A549 (cell line): ENCODE measurements at places on chromosomes 4 and X.

DNA sequence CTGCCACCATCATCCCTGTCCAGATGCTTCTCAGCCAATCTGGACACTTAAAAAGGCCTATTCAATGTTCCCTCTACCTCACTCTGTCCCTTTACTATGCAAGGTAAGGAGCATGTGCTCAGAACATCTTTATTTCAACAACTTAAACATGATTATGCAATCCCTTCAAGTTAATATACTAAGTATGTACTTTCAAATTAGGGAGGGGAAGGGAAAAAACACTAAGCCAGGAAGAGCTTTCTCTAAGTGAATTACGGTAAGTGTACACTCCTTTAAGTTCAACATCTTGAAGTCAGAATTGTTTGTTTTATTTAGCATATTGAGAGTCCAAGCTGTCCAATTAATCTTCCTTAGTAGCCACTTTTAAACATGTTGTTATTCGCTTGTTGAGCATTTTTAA, 14.1 kb downstream of the SLC10A7 start:
- DNase-seq: no peak

DNA sequence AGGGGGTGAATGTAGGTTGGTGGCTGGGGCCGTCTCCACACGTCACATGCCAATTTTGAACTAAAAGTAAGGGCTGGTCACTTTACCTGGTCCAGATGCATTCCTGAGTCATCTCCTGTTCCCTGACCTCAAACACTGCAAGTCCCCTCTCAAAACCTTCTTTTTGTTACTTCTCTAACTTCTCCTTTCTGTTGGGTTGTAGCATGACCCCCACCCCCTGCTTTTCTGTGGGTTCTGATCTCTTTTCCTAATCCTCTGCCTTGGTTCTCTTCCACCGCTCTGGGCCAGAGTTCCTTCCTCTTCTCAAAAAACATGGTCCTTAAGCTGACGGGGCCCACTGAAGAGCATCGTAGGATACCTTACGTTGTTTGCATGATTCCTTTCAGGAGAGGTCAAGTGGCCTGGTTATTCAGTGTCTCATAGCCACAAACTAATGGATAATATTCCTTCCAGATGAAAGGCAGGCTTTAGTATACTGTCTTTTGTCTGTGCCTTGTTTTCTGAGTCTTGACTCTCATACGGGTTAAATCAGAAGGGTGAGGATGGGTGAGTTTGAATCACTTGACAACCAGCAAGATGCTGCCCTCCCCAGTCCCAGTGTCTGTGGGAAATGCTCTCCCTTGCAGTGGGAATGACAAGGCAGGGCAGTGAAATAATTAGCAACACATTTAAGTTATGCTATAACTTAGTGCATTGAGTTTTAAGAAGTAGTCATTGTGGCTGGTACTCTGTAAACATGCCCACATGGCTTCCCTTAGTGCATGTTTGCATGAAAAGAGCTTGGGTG, 15.1 kb downstream of the SMS start:
- no peak for DNase-seq

GRCh38 chr4:113584407-113585150, 177.0 kb downstream of the CAMK2D start:
- no peak for DNase-seq

DNA sequence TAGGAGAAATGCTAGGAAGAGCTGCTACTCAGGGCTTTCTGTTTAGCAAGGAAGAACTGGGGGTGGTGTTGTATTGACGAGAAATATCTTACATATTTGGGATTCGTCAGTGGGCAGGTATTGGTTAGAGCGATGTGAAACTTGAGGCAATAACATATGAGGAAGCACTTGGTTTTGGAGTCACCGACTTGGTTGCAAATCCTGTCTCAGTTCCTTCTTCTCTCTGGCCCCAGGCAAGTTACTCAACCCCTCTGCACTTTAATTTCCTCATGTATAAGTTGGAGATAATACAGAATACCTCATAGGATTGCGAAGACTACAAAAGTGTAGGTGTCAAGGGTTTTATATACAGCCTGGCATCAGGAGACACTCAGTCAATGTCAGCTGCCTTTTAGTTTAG, 34.1 kb downstream of the GPAT3 start:
- DNase-seq: no peak

- no peak for DNase-seq
Measured at GRCh38 chrX:11212741-11213140, 80.5 kb upstream of the AMELX start.

GRCh38 chrX:152824841-152825374, 5.6 kb downstream of the CETN2 start:
- no peak for DNase-seq

- peak; percentile 34 for DNase-seq
Measured at GRCh38 chr4:89316931-89317366, 9.3 kb upstream of the GPRIN3 start.

GRCh38 chrX:13103188-13103913, 58.9 kb upstream of the FAM9C start:
- no peak for DNase-seq

DNA sequence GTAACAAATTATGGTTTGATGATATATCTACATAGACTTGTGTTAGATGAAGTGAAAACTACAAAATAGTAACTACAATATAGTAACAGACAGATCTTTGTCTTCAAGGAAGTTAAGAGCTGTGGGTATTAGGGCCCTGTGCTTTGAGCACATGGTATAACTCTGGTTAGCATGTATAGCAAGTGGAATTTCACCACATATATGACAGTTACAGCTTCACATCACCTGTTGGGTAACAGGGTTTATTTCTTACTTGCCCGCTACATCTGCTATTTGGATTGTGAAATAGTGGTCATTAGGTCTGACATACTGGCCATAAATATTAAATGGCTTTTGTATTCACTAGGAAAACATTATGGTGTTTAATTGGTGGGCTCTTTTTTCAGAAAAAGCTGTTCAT, 20.2 kb downstream of the OFD1 start:
- DNase-seq: no peak

DNA sequence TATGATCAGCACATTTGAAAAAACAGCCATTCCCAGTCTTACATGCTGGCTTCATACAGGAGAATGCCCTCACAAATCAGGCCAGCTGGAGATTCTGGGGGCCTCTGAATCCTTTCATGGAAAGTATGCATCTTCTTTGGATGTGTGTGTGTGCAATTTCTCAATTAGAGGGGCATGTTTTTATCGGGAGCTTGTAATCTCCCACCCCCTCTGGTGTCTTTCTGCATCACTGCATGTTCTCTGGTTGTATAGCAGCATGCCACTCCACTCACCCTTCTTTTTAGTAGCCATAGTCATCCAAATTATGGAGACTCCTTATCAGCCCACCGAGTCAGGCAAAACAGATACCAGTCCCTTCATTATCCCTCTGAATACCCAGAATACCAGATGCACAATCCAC, 282.2 kb upstream of the SLIT2 start:
- DNase-seq: no peak

DNA sequence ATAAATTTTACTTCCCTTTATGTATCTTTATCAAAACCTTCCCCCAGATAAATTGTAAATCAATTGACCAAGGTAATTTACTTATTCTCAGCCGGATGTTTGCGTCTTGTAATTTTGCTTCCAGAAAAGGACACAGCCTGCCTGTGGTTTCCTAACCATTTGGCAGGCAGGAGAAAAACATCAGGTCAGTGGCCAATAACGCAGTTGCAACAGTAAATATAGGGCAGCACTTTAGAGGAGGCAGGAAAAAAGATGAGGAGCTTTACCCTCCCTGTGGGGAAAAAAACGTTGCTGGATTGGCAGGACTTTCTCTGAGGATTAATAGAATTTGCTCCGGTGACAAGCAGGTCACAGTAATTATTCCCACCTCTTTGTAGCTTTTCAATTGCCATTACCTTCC, 2618.1 kb downstream of the ARAP2 start:
- DNase-seq: no peak

- DNase-seq: no peak
Measured at GRCh38 chrX:12979026-12979607, 4.2 kb downstream of the TMSB4X start.

- DNase-seq: no peak
Measured at GRCh38 chrX:127702527-127702926, 349.7 kb downstream of the ACTRT1 start.

GRCh38 chr4:77188498-77189220, 31.7 kb downstream of the CCNG2 start:
- DNase-seq: no peak

GRCh38 chrX:23820235-23820782, 37.3 kb downstream of the SAT1 start:
- DNase-seq: no peak

GRCh38 chr4:75289914-75290582, 224.2 kb downstream of the RCHY1 start:
- DNase-seq: peak; percentile 14

GRCh38 chr4:21596521-21596920, 352.1 kb downstream of the KCNIP4 start:
- DNase-seq: no peak

GRCh38 chr4:188430384-188430783, 291.1 kb downstream of the TRIML1 start:
- no peak for DNase-seq

GRCh38 chr4:166091146-166091545, 218.1 kb downstream of the TLL1 start:
- DNase-seq: no peak

DNA sequence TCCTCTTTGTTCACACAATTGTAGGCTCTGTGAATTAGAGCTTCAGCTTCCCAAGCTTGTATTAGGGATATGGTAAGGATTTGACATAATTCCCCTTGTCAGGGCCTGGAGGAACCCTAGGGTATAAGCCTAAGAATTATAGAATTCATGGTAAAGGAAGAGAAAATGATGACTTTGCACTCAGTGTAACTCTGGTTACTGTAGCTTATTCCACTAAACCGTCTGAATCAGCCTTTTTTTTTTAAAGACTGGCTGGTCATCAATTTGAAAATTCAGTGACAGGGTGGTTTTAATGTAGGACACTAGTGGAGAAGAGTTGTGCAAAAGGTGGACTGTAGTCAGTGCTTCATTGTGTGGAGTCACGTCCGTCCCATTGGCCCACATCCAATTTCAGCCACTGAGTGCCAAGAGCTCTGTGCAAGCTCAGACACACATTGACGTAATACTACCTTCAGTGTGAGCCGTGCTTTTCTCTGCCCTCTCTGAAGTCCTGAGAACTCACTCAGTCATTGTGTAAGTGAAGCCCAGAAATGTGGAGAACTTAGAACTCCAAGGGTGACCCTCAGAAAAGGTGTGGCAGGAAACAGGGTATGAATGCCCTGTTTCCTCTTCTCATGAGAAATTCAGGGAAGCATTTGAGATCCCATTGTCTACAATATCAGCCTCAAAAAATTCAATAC, 449.8 kb downstream of the C4orf33 start:
- peak; percentile 70 for DNase-seq

- DNase-seq: no peak
Measured at GRCh38 chr4:110668463-110669235, 45.8 kb upstream of the PITX2 start.

DNA sequence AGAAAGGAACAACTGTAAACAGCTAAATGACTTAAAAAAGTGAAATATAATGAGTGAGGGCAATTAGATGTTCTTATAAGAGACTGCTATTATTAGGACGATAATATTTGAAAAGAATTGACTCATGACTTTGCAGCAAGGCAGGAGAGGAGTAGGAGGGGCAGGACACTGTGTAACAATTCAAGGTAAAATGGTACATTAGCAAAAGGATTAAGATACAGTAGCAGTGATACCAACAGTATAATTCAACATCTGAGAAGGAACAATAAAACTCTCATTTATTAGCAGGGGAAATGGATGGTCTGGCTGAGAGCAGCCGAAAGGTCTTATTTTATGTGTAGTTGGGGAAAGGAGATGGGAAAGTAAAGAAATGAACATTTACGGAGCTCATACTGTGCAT, 315.5 kb upstream of the BOD1L1 start:
- no peak for DNase-seq

- DNase-seq: no peak
Measured at GRCh38 chr4:91472046-91472445, 831.7 kb upstream of the GRID2 start.

GRCh38 chr4:139054791-139055505, 39.4 kb downstream of the NOCT start:
- no peak for DNase-seq

GRCh38 chr4:99949034-99949998, 759 bp downstream of the H2AZ1 start:
- peak; percentile 92 for DNase-seq

- DNase-seq: peak; percentile 44
Measured at GRCh38 chrX:153651540-153652079, 4.6 kb downstream of the DUSP9 start.

GRCh38 chr4:80173401-80173800, 23.9 kb upstream of the PRDM8 start:
- DNase-seq: no peak

- no peak for DNase-seq
Measured at GRCh38 chr4:48361012-48361400, 19.7 kb downstream of the SLAIN2 start.

GRCh38 chr4:176558661-176559060, 234.1 kb downstream of the VEGFC start:
- no peak for DNase-seq

DNA sequence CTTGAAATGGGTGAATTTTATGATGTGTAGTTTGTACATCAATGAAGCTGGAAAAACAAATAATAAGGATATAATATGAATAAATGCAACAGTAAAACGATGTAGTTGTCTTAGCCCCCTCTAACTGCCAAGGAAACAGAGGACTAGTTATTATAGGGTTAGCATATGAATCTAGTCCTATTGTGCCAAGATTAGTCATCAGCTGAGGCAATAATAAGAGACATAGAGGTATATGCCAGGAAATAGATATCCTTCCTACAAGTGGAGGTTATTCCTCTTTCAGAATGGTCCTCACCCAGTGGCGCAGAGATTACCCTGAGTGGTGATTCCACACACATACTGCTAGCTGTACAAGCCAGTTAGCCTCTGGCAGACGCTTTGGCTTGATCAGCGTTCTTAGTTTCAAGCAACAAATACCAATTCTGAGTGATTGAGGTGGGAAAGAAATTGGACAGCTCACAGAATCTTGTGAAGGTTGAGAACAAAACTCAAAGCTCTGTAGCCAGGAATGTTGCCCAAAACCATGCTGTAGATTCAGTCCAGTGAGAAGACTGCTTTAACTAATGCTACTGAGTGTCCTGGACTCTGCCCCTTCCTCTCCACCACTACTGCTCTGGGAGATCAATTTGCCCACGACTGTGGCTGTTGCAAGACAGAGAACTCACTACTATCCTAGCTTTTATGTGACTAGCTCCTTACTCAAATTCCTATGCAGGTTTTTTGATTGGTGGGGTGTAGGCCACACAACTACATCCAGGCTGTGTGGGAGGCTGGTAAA, 27.0 kb upstream of the ZNF280C start:
- no peak for DNase-seq

- no peak for DNase-seq
Measured at GRCh38 chr4:147318586-147318985, 162.3 kb upstream of the EDNRA start.

DNA sequence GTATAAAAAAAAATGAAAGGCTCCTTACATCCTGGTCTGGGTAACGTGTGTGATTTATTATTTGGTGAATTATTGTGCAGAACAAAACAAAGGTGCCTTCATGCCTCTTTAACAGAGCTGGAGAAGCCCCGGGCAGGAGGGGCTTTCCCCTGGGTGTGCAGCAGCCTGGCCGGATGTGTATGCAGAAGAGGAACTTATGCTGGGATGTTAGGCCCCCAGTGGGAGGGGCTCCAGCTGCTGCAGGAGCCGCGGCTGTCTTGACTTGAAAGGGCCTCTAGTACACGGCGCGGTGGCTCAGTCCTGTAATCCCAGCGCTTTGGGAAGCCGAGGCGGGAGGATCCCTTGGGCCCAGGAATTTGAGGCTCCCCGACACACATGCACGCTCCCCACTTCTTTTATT, 16.0 kb downstream of the CCNQ start:
- DNase-seq: no peak
